ENCODE measurements at places on chromosomes 5 and 9.

- DNase-seq: no peak
Observed at GRCh38 chr5:167217097-167217743, 1074.2 kb upstream of the WWC1 start.

DNA sequence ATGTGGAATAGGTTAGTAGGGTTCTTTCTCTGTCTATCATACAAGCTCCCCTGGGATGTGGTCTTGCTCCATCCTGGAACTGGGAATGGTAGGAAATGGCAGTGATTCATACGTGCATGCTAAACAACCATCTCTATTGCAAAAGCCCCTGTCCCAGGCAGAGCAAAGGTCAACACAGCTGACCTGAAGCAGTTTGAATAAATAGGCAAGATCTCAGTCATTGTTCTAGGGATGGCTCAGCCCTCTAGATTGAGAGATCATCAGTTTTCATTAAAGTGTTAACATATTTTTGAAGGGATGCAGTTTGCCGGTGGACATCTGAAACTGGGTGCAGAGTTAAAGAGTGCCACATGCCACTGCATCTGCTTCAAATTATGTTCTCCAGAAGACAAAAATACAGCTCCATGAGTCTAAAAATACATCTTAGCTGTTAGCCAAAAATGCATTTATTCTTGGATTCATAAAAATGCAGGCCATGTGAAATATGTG is 224.1 kb downstream of the ESM1 start:
- no peak for DNase-seq

- no peak for DNase-seq
Observed at GRCh38 chr5:155727512-155728145, 599.3 kb upstream of the SGCD start.

DNA sequence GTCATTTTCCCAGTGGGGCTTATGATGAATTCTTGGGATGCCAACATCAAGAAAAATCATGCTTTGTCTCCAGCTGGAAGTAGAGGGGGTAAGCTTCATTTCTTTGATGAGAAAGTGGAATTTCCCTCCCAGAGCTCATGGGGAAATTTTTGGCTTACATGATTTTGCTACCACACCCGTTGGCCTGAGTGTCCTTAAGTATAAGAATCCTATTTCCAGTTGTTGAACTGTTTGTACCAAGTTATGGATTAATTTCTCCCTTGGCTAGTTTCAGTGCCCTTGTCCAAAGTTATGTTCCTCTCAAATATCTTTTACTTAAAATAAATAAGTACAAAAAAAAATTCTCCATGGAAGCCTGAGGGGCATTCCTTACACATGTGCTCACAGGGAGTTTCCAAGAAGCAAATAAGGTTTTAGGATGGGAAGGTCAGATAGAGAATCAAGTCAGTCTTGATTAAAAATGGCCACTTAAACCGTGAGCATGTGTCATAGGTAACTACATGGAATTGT is 82.3 kb downstream of the PTCD2 start:
- DNase-seq: no peak

DNA sequence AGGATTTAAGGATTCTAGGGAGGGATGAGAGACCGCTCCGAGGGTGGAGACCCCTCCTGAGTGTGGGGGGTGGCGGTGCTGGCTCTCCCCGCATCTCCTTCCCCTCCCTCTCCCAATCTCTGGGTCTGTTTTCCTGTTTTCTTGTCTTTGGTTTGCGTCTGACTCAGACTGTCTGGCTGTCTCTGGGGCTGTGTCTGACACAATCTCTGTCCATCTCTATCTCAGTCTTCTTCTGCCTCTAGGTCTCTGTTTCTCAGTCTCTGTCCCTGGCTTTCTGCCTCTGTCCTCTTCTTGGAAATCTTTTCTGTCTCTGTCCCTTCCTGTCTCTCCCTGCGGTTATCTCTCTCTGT is 196 bp upstream of the GRM6 start:
- DNase-seq: no peak

- peak; percentile 12 for DNase-seq
Observed at GRCh38 chr9:129006328-129007034, 21.6 kb downstream of the SH3GLB2 start.

DNA sequence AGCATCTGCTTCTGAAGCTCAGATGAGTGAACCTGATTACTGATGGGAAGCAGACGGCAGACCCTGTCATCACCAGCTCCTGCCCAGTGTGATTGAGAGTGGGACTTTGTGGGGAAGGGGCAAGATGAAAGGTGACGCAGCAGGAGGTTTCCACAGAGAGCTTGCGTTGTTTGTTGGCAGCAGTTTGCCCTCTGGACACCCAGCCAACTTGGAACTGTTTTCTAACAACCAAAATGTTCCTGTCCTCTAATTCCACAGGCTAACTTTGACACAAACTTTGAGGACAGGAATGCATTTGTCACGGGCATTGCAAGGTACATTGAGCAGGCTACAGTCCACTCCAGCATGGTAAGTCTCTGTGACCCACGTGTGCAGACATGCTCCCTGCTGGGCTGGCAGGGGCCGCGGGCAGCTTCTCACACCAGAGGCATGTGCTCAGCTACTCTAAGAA is 20.9 kb downstream of the CYFIP2 start:
- DNase-seq: no peak

DNA sequence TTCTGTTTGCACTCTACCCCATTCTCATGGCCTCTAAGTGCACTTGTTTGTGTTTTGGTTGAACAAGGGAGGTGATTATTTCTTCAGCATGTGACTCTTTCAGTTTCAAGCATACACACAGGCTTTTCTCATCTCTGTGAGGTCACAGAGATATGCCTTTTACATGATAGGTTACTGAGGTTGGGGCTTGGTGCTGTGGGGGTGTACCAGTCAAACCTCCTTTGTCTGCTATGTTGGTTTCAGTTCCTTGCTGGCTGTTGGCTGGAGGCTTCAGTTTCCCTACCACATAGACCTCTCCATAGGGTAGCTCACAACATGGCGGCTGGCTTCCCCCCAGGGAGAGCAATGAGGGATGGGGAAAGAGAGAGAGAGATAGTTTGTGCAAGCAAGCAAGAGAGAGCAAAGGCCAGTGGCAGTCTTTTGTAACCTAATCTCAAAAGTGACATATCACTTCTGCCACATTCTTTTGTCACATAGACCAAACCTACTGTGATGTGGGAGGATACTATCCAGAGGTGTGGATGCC is 96.7 kb upstream of the SEMA6A start:
- no peak for DNase-seq

DNA sequence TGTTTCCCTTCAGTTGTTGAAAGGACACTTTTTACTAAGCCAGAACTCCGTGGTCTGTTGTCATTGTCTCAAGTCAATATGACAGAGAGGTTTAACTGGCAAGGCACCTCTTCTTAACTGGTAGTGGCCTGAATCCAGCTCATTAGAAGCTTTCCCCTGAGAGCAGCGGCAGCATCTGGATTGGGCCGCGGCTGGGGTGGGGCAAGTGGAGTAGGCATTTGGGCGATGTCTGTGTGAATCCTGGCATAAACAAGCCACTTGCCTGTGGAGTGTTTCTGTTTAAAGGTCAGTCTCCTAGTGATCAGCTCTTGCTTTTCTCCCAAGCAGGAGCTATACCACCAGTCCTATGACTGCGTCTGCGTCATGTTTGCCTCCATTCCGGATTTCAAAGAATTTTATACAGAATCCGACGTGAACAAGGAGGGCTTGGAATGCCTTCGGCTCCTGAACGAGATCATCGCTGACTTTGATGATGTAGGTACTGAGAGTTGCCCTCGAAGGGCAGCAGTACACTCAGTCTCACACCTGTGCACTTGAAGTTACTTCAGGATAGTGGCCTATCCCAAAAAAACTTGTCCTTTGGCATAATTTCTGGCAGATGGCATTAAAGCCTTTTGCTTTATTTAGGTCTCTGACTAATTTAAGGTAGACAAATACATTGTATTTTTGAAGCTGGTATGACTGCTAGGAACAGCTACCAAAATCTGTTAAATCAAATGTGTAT is 48.9 kb downstream of the CFAP90 start:
- DNase-seq: no peak

DNA sequence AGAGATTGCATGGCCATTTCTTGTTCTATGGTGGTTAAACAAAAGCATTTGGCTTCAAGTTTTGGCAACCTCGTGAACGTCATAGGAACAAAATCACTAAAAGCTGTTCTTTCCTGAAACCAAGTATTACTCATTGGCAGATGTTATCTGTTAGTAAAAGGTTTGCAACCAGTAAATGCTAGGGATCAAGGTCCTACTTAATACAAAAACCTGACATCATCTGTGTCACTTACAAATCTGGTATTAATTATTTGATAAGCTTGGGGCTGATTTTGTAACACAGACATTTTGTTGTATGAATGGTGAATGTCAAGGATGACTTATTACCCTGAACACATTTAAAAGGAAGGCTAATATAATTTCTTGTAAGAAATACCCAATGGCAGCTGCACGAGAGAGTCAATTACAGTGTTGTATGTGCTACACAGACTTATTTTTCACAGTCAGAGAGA is 486.4 kb upstream of the ZNF608 start:
- DNase-seq: no peak

GRCh38 chr5:2164586-2164985 is 281.9 kb upstream of the IRX4 start:
- no peak for DNase-seq

- DNase-seq: no peak
Observed at GRCh38 chr9:18067548-18068120, 406.3 kb upstream of the ADAMTSL1 start.

- DNase-seq: no peak
Observed at GRCh38 chr5:42522783-42523182, 99.5 kb downstream of the GHR start.

- no peak for DNase-seq
Observed at GRCh38 chr5:96051401-96051830, 89.8 kb upstream of the ELL2 start.

GRCh38 chr5:4511996-4512656 is 628.0 kb upstream of the ADAMTS16 start:
- DNase-seq: no peak

- no peak for DNase-seq
Observed at GRCh38 chr5:80238778-80239679, 16.8 kb downstream of the SERINC5 start.

DNA sequence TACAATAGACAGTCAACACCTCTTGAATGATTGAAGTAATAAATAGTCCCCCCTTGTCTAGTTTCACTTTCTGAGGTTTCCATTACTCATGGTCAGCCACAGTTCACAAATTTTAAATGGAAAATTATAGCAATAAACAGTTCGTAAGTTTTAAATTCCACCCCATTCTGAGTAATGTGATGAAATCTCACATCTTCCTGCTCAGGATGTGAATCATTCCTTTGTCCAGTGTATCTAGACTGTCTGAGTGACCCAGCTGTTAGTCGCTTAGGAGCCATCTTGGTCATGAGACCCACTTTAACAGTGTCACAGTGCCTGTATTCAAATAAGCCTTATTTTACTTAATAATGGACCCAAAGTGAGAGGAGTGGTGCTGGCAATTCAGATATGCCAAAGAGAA is 311.6 kb upstream of the PRR16 start:
- DNase-seq: no peak

DNA sequence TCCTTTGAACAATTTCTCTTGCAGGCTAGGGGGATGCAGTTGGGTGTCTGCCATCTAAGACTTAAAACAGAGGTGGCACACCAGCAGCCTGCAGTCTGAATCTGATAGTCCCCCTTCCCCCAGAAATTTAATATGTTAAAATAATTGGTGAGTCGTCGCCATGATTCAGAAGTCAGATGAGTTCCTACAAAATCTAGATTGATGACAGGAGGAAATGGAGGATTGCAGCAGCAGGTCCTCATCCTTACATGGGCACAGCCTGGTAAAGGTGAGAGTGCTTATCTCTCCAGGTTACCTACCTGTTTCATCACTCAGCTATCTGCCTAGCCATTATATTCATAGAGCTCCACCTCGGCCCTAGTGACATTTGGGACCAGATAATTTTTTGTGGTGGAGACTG is 112.3 kb downstream of the PCSK1 start:
- DNase-seq: no peak

GRCh38 chr5:157563373-157563928 is 12.1 kb downstream of the ADAM19 start:
- DNase-seq: no peak

DNA sequence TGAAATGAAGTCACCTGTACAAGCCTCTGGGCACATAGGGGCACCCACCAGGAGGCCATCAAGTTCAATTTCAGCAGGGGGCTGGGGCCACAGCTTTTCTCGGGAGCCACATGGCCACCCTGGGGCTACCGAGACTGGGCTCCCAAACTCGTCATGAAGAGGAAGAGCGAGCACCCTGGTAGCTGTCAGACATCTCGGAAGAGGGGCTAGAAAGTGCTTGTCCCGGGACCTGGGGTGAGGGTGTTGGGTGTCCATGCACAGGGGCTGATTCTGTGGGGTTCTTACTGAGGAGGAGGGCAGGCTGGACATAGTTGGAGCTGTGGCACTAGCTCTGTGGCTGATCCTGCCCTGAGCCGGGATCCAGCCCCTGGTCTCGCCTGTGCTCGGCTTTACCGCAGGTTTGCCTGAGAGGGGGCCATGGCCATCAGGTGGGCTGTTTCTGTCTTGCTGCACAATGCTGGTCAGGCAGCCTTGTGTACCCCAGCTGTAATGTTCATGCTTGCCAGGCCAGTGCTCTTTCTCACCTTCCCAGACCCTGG is 70.3 kb downstream of the PHF2 start:
- DNase-seq: no peak
